ENCODE measurements at places on chromosomes 2 and 18. TPM values are rescaled to one million over a fixed set of nuclear protein-coding genes. Genes with fewer than 3 reads are reported as not detected.

Gene FAM124B
- not detected for total RNA-seq

Gene RGPD4
- not detected for total RNA-seq

Gene DUSP2
- total RNA-seq: 8.3 TPM

- no peak for DNase-seq
Measured at GRCh38 chr2:155368934-155369333, 670.4 kb downstream of the KCNJ3 start.

- no peak for DNase-seq
Measured at GRCh38 chr18:79863161-79864005, 65.6 kb downstream of the KCNG2 start.

GRCh38 chr2:28216331-28216730 is 176.3 kb upstream of the FOSL2 start:
- DNase-seq: no peak

DNA sequence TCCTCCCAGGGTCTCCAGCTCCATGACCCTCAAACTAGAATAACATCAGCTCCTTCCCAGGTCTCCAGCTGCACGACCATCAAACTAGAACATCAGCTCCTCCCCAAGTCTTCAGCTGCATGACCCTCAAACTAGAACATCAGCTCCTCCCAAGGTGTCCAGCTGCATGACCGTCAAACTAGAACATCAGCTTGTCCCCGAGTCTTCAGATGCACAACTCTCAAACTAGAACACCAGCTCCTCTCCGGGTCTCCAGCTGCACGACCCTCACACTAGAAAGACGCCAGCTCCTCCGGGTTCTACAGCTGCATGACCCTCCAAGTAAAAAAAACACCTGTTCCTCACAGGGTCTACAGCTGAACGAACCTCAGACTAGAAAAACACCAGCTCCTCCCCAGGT is 312.9 kb upstream of the TFPI start:
- DNase-seq: no peak

DNA sequence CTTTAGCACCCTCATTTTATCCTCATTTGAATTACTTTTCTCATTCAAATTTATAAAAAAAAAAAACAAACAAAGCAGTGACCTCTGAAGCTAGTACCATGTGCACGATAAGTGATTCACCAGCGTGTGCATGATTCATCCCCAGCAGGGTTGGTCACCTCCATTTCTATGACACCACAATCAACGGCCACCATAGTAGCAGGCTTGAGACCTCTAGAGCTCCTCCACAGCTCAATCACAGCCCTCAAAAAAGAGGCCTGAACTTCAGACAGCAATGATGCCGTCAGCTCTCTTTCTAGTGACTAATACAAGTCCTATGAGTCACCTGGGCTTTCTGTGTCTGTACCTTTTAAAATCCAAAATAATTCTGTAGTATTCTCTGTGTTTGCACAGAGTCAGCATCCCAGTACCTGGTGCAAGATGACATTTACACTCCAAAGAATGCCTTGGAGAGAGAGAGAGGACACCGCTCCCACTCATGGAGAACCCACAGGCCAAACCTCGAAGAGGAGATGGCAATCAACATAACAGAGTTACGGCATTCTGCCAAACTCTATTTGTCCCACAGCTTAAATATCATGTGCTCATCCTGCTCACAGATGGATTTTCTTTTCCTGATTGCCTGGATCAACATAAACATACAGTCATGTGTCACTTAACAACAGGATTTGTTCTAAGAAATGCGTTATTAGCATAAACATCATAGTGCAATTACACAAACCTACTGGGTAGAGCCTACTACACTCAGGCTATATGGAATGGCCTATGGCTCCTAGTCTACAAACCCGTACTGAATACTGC is 58.7 kb downstream of the L3MBTL4 start:
- DNase-seq: no peak

DNA sequence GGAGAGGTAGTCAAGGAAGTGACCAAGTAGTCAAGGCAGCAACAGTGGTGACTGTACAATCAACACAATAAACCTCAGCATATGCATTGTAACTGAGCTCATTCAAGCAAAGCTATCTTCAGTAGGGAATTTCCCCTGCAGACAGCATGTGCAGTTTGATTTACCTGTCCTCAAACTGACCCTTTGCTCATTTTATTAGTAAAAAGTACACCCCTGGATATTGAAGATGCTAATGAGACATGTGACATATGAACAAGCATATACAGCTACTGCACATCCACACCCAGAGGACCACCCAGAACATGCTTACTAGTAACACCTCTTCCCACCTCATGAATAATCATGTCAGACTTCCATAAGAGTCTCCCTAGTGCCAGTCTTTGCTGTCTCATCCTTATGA is 15.4 kb downstream of the C2orf81 start:
- no peak for DNase-seq

- DNase-seq: no peak
Measured at GRCh38 chr2:209445485-209445884, 21.6 kb downstream of the MAP2 start.
